ENCODE measurements at places on chromosomes 12 and 14.
A peak's percentile ranks its signal among the peaks of the same experiment; 100 is the strongest.

DNA sequence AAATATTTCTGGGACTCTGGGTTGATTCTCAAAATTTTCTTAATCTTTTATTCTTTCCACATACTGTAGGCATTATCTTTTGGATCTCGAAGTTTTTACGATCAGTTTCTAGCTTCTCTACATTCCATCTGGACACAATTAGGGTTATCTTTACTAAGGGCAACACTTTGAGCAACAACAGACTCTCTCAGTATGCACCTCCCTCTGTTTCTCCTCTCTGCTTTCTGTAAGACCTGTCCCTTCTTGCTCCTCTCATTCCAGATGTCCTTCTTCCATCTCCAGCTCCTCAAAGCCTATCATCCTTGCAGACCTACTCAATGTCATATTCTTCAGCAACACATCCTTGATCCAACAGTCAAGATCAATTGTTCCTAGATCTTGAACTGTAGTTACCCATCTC is 457.0 kb downstream of the SLC6A15 start:
- no peak for DNase-seq

GRCh38 chr12:100356644-100357223 is at the start of gene SLC17A8:
SLC17A8 (plus strand) TSS chr12:100357074; CDS start chr12:100357392, 318 bp downstream.
- no peak for DNase-seq

DNA sequence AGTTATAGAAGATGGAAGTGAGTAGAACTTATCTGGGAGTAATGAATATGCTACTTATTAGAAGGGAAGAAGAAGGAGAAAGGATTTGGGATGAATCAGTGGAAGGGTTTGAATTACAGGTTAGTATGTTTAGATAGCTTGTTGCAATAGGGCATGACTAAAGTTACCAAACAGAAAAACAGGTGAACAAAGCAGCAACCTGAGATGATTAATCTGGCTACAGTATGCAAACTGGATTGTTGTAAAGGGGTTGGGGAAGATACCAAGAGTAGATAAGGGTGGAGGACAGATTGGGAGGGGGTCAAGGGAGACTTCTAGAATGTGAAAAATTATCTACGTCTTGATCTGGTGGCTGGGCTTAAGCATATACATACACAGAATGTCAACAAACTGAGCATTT is 73.4 kb upstream of the CLEC14A start:
- no peak for DNase-seq

DNA sequence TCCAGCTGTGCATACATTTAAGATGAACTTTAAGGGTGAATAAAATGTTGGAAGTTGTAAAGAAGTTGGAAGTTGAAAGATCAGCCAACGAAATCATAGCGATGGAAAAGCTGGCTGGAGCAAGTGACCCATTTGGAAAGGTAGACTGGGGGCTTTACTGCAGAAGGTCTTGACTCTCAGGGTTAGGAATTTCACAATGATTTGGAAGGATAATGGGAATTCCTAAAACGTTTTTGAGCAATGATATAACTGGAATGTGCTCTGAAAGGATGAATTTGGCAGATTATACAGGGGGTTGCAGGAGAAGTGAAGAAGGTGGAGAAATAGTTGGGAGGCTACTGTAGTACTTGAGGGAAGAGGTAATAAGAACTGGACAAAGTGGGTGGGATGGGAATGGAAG is 27.4 kb downstream of the EMP1 start:
- no peak for DNase-seq

- no peak for DNase-seq
Observed at GRCh38 chr12:51819736-51820525, 28.6 kb downstream of the FIGNL2 start.

- peak; percentile 9 for DNase-seq
Observed at GRCh38 chr12:110312581-110313360, 31.7 kb downstream of the ATP2A2 start.

DNA sequence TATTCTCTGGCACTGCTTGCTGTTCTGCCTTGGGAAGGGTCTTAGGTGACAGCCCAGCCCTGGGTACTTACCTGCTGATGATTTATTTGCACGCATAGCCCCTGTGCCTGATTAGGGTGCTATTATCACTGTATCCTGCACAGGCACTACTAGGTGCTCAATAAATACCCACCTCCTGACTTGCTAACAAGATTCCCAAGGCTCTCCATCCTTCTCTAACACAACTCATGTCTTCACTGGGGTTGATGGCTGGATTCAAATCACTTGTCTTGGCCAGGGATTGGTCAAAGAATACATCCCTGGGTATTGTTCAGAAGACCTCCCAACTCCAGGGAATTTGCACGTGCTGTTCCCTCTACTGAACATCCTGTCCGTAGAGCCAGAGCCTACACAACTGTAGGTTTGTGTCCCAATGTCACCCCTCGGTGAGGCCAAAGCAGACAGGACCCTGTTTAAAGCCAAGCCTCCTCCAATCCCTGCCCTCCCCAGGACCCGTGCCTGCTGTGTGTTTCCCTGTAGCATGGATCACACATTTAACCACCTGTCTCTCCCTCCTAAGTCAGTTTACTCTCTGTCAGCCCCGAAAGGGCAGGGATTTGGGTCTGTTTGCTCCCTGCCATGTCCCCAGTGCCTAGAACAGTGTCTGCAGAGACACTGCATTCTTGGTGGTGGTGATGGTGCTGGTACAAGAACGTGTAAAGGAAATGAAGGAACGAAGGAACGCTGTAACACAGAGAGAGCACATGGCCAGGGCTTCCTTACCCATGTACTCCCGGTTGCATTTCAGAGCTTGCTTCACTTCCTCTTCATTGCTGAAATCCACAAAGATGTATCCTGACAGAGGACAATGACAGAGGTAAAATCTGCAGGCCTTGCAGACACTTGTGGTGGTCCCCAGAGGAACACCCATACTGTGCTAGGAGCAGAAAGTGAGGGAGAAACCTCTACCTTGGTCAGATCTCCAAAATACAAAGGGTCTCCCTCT is 16.5 kb downstream of the RBM19 start:
- no peak for DNase-seq

DNA sequence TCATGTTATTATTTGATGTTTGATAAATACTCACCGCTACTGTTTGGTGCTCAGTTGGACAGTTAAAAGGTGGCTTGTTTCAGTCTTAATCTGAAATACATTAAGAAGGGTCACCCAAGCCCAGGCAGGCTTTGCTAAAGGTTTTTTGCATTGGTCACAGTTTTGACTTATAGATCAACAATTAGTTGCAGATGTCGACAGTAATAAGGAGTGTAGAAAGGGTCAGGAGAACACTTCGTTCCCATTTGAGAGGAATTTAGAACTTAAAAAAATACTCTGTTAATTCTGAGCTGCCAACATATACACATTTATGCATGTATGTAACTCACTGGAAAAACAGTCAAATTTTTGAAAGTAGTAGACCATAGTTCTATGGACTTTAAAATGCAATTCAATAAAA is 130.3 kb downstream of the TMEM30B start:
- no peak for DNase-seq

DNA sequence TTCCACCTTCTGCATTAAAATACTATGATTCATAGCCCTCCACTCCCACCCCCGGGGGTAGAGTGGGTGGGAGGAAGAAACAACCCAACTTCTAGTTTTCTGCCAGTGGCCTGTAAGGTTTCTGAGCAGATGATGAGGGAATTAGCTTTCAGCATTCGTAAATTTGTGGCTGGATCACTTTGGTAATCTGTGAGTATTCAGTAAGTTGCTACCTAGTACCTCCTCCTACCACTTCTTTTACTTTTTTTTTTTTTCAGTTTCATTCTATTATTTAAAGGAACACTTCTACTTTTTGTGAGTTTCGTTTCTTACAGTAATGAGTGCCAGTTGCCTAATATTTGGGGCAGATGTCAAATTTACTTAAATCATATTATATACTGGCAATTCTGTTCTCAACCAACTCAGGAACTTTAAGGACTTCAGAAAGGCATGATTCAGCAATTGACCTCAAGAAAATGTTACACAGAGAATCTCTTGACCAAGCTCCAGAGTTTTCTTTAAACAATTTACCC is 42.4 kb upstream of the EMP1 start:
- no peak for DNase-seq

DNA sequence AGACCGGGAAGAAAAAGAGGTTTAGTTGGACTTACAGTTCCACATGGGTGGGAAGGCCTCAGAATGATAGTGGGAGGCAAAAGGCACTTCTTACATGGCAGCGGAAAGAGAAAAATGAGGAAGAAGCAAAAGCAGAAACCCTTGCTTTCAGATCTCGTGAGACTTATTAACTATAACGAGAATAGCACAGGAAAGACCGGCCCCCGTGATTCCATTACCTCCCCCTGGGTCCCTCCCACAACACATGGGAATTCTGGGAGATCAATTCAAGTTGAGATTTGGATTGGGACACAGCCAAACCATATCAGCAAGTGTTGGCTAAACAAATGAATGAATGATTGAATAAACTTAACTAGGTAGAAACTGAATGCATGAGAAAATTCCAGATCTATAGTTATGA is 85.3 kb upstream of the PARP11 start:
- no peak for DNase-seq

GRCh38 chr12:96044017-96044942 is 8.9 kb upstream of the LTA4H start:
- DNase-seq: no peak

- DNase-seq: no peak
Observed at GRCh38 chr12:47112679-47113078, 32.9 kb upstream of the AMIGO2 start.

- no peak for DNase-seq
Observed at GRCh38 chr12:109538191-109538863, 35.0 kb downstream of the MMAB start.

DNA sequence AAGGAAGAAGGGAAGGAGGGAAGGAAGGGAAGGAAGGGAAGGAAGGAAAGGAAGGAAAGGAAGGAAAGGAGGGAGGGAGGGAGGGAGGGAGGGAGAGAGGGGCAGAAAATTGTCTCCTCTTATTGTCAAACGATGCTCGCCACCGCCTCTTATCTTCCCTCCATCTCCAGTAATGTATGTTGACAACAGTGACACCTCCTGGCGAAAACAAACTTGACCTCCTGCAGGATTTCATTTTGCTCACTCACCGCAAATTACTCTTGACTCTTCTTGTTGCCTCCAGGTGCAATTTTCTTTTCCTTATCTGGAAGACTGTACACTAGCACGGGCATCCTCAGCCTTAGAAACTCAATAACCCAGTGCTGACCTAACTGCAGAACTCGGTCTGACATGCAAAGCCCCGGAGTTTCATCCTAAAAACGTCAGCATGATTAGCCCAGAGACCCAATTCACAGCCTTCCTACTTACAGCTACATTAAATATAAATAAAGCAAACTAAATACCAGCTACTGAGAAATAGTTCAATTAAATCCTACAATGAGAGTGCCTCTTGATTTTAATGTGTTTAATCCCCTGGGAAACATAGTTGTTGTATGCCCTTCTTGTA is 512.4 kb upstream of the TMPO start:
- peak; percentile 62 for DNase-seq

GRCh38 chr14:105885561-105886320 is 359.4 kb downstream of the TMEM121 start:
- no peak for DNase-seq

- no peak for DNase-seq
Observed at GRCh38 chr12:88627501-88627900, 47.2 kb upstream of the KITLG start.

GRCh38 chr14:92599811-92600210 is 86.2 kb downstream of the RIN3 start:
- no peak for DNase-seq

DNA sequence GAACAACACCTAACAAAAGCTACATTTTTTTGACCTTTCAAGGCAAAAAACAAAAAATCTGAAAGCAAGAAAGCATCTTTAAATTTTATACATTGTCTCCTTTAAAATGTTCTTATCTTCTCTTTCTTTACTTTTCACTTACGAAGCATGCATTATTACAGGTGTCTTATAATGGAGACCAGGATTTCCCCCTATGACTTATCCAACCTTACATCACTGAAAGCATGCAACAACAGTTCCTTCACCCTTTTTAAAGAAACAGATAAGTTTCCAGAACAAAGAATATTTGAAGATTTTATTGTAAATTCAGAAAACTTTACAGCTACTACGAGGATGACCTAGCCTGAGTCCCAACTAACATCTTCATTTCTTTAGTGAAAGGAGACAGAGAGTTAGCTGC is 277.2 kb downstream of the AKAP6 start:
- DNase-seq: no peak

DNA sequence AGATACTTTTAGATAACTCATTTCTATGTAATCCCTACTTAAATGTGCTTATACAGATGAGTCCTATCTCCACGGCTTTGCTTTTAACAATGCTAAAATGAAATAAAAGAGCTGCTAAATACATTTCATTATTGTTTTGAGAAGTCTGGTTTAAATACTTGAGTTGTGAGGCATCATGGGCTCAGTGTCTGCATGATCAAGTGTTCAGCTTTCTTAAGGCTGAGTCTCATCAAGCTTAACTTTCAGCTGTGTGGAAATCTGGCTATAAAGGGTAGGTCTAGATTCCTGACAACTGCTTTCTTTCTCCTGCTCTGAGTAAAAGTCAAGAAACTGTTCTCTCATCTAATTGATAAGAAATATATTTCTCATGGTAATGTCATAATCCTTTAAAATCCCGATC is 235.4 kb downstream of the FSCB start:
- no peak for DNase-seq

GRCh38 chr12:96882862-96883261 is 24.2 kb upstream of the NEDD1 start:
- no peak for DNase-seq

- DNase-seq: no peak
Observed at GRCh38 chr12:75508159-75508558, 3.2 kb downstream of the KRR1 start.

DNA sequence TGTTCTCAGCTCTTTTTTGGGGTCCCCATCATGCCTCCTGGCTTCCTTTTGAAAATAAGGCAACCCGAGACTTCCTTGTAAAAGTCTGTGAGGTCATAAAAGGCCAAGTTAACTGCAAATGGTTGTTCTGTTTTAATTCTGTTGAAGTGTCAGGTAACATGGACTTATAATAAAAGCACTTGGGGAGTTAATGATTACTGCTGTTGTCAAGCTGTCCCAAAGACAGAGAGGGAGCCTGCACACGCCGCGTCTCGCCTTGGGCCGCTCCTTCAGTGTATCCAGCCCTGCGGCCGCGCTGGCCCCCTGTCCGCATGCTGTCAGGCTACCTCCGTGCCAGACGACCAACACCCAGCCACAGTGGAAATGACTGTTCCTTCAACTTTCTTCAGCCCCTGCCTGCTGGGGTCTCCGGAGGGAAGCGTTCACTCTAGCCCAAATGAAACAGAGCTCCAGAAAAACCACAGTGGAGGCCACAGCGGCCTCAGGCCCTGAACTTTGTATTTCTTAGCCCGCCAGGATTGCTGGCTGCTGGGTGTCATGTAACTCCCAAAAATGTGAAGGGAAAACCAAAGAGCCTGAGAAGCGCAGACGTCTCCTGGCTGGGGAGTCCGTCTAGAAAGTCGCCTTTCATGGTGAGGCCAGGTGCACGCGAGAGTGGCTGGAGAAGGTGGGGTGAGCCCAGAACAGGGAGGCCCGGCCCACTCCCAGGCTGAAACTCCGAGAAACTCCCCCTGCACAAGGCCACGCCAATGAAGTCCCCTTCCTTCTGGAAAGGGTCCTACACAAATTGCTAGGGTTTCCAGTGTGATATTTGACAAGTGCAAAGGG is 189.1 kb downstream of the ZFP36L1 start:
- no peak for DNase-seq

All from GM12865 (cell line).